ENCODE measurements at places on chromosomes 4 and X.

DNA sequence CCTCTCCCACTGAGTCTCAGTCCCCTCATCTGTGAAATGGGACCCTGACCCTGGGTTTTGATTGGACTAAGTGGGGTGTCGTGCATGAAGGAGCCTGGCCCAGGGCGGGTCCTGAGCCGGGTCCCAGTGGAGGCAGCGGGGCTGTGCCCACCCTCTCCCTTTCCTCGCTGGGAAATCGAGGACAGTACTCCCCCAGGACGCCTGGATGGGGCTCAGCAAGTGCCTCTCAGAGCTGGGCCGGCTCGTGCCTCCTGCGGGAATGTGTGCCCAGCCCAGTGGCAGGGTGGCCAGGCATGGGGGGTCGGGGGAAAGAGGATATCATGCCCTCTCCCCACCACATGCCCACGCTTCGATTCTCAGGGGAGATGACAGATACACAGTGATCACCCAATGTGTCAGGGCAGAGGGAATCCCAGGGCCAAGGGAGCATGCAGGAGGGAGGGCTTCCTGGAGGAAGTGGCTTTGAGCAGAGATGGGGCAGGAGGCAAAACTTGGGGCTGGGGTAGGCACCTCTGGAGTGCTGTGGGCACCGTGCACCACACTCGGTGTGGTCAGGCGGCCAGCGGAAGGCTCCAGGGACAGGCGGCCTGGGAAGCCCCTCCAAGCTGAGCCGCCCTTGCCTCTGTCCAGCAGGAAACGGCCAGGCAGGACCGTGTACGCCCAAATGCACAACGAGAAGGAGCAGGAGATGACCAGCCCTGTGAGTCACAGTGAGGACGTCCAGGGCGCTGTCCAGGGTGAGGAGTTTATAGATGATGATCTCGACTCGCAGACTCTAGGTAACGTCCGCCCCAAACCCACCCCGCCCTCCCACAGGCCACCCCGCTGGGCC, 203.0 kb downstream of the AFAP1 start:
- DNase-seq = no peak

- no peak for DNase-seq
These were observed 52.4 kb upstream of the TSPAN5 start for GRCh38 chr4:98710831-98711230.

DNA sequence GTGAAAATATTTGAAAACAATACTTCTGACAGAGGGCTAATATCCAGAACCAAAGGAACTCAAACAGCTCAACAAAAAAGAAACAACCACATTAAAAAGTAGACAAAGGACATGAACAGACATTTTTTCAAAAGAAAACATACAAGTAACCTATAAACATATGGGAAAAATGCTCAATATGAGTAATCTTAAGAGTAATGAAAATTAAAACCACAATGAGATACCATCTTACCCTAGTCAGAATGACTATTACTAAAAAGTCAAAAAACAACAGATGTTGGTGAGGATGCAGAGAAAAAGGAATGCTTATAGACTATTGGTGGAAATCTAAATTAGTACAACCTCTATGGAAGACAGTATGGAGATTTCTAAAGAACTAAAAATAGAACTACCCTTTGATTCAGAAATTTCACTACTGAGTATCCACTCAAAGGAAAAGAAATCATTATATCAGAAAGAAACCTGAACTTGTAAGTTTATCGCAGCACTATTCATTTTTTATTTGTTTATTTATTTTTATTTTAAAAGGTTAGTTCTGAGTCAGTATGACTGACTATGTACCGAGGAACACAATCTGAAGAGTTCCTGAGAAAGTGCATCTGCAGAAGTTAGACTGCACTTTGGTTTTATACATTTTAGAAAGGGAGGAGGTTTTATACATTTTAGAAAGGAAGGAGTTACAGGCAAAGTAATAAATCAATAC, 231.3 kb downstream of the INPP4B start:
- DNase-seq = no peak

DNA sequence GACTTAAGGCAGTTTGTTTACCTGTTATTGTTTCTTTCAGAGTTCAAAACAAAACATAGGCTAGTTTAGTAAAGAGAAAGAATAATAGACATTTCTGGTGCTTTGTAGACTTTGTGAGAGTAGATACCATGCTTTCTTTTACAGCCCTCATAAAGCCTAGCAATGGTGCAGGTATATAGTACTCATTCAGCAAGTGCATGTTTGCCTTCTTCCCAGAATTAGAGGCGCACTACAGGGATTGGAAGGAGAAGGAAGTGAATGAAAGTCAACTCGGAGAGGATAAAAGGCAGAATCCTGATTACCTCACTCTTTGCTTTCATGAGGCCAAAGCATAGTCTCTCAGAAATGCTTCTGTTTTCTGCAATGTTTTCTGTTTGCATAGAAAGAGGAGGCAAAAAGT, 43.1 kb upstream of the FHDC1 start:
- DNase-seq = no peak

- no peak for DNase-seq
These were observed 111.4 kb upstream of the KLHL13 start for GRCh38 chrX:118228041-118228440.

DNA sequence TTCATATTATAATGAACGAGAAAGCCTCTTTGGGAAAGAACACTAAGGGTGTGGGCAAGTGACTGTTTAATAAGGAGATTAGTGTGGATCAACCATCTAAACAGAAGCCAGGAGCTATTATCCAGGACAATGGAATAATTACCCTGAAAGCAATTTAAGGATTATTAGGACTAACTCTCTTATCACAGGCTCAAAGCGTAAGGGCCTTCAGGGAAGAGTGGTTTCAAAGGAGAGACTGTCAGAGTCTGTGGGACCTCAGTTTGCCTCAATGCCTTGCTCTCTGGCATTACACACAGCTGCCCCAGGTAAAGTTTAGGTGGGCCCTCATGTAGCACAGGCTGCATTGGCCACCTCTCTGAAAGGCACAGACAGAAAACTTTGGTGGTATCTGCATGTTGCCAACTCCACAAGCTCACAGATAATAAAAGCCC, 717.2 kb upstream of the ADGRL3 start:
- DNase-seq = no peak

DNA sequence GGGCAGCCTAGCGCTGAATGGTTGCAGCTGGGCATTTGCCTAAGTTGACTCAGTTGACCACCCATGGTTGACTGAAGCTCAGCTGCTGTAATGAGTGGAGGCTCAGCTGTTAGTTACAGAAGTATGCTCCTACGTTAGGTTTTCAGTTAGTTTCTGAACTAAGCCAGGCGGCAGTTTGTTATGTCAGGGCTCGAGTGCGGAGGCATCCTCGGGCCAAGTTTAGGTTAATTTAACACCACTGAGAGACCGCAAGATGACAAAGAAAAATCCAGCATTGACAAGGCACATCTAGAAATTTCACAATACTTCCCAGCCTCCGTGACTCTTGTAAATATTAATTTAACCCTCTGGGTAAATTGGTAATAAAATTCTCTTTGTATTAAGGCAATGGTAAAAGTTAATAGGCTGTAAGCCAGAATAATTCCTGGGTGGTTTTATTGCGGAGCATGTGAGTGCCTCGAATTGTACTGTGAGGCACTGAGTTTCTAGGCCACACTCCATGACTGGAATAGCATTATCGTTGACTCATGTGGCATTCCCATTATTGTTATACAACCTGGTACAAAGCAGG, 33.1 kb upstream of the CDKN2AIP start:
- no peak for DNase-seq

All from effector CD8-positive, alpha-beta T cell (primary cell).